ENCODE measurements at places on chromosomes 11 and 22. TPM values are rescaled to one million over a fixed set of nuclear protein-coding genes. Genes with fewer than 3 reads are reported as not detected.

NRGN gene
- 5.1 TPM for polyA plus RNA-seq

SLC25A45 gene
- polyA plus RNA-seq, result 3.4 TPM

POU2AF2 gene
- polyA plus RNA-seq, result not detected

DNA sequence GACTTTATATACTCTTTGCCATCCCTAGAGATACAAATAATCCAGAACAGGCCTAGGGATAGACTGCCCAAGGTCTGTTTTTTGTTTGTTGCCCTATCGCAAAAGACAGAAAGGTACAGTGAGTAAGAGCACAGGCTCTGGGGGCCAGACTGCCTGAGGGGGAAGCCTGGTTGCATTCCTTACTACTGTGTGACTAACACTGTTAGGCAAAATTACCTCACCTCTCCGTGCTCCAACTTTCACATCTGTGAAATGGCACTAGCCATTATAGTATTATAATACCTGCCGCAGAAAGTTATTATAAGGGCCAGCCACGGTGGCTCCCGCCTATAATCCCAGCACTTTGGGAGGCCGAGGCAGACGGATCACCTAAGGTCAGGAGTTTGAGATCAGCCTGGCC is 14.5 kb downstream of the SLC35F2 start:
- DNase-seq, result no peak

DNA sequence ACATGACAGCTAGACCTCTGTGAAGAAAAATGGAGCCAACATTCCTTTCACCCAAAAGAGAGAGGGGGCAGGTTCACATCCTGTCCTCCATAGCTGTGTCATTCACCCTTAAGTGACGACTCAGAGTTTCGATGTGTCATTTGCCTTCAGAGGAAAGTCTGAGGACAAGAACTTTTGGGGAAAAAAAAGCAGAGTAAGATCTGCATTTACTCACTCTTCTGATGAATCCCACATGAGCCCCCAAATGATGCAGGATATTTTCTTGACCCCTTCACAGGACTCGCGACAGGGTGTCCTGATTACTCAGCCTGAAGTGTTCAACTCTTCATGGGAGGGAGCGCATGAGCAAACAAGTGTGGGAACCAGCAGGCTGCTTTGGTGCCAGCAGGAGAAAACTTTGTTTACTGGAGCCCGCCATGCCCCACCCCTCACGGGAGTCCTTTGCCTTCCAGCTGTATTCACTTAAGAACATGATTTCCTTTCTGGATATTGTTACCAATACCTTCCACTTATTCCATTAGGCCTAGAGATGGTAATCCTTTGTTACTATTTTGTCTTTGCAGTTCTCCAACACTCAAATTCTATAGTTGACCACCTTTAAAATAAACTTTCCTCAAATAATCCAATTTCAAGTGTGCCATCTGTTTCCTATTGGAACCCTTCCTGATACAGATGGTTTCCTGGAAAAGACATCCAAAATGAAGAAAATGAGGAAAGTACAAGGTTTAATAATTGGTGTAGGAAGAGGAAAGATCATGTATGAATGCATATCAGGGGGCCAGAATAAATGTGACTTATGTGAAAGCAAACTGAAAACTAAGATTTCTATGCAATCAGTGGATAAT is 729.8 kb downstream of the FAM181B start:
- no peak for DNase-seq

GRCh38 chr11:34915136-34916014 is 804 bp downstream of the APIP start:
- DNase-seq, result no peak

GRCh38 chr22:40517631-40518030 is 118.9 kb downstream of the MRTFA start:
- no peak for DNase-seq

DNA sequence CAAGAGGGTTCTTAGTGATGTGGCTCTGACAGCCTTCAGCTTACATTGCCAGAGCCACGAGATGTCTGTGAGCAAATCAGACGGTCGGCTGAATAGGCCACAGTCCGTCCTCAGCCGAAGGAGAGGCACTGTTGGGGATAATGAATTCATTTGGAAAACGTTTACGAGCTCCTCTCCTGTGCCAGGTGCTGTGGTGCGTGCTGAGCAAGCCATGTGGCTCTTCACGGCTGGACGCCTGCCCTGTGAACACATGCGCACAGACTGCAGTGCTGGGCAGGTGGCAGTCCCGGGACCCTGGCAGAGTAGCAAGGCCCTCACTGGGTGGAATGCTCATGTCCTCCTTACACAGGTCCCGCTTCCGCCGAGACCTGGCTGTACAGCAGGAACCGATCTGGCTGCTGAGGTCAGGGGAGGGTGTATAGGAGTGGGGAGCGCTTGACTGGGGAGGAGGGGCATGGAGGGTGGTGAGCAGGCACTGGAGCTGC is 6.8 kb downstream of the TBC1D22A start:
- DNase-seq, result no peak

GRCh38 chr11:15779518-15779917 is 576.8 kb downstream of the SOX6 start:
- no peak for DNase-seq

DNA sequence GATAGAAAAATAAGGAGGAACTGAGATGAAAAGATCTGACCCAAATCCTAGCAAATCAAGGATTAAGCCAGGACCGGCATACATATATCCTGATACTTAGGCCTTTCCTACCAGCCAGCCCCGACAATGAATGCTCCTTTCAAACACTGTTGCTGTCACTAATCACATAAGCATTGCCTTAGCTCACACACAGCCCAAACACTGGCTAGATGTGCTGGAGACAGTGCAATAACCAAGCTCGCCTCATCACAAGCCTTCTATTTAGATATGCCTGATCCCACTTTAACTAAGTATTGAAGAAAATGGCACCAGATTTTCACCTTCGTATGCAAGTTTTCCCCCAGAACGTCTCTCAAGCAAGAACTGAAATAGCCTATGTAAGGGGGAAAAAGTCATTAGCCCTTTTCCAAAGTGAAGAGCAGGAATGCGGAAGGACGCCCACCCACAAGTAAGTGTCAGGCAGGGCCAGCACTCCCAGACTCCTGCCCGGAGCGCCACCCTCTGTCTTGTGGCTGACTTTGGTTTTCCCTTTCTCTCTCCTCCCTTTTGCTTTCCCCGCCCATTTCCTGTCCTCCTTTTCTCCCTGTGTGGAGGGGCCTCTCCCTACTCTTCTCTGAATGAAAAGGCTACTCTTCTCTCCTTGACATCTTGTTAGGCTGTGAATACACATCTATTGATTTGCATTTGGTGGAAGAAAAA is 8.9 kb upstream of the OPCML start:
- DNase-seq, result no peak

GRCh38 chr11:120057028-120057330 is 80.9 kb downstream of the TRIM29 start:
- DNase-seq, result no peak
